ENCODE measurements at places on chromosomes 2 and 18.

- no peak for DNase-seq
These were observed 27.5 kb downstream of the ZNF516 start for GRCh38 chr18:76467371-76468190.

GRCh38 chr2:49002750-49003149 lies 151.6 kb downstream of the FSHR start:
- DNase-seq = no peak

- no peak for DNase-seq
These were observed 15.9 kb downstream of the DSEL start for GRCh38 chr18:67500522-67501205.

DNA sequence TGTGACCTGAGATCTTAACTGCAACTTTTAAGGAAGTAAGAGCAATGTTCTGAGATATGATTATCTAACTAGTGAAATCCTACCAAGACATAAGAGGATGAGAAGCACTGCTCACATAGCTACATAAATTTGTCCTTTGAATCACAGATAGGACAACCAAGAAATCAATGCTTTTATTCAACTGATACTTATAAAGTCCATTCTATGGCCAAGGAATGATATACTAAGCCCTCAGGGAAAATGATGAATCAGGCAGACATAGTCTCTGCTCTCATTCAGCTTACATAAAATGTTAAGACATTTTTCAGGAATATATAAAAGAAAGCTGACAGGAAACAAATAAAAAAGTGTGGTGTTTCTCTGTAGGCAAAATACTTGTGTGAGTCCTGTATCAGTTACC lies 39.1 kb downstream of the PGAP1 start:
- DNase-seq = no peak

DNA sequence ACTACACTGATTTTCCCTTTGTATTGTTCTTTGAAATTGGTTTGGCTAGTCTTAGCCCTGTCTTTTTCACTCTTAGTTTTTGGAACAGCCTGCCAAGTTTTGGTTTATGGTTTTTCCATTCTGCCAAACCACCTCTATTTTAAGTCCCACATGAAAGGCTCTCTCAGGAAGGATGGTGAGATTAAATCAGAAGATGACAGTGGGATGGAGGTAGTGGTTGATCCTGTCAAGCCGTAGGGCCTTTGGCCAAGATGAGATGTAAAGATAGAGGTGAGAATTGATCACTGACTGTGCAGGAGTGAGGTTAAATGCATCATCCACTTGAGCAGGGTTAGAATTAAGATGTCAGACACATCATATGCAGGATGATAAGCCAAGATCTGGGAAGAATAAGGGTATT lies 948.5 kb downstream of the SLC4A3 start:
- no peak for DNase-seq

GRCh38 chr2:222708274-222708710 lies 36.8 kb downstream of the MOGAT1 start:
- peak; percentile 26 for DNase-seq

GRCh38 chr2:236934656-236935055 lies 151.0 kb upstream of the COPS8 start:
- DNase-seq = no peak

DNA sequence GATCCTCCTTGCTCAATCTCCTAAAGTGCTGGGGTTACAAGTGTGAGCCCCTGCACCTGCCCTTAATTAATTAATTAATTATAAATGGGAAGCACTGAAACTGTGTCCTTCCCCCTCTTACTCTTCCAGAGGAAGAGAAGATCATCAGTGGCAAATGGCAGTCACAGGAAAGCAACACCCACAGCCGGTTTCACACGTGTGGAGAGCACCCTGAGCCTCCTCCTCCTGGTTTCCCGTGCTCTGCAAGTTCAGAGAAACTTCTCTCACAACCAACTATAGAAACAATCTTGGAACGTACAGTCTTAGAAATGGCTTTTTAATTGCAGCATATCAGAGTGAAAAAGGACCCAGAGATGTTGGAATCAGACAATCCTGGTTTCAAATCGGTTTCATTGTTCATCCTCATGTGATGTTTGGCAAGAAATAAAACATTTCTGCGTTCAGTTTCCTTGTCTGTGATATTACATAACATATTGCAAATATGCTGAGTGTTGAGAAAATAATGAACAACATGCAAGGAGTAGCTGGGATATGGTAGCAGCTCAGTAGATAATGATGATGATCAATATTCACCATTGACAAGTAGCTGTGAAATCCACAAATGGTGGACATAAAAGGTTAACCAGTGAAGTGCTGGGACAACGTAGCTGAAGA lies 141.0 kb upstream of the KCTD1 start:
- no peak for DNase-seq

- no peak for DNase-seq
These were observed 364.2 kb downstream of the LRRTM1 start for GRCh38 chr2:79940364-79940763.

GRCh38 chr18:49837889-49838288 lies 24.6 kb upstream of the ACAA2 start:
- DNase-seq = no peak

- peak; percentile 51 for DNase-seq
These were observed 37.3 kb upstream of the BMP10 start for GRCh38 chr2:68908392-68908970.

GRCh38 chr18:48077291-48077690 lies 146.8 kb upstream of the SMAD2 start:
- DNase-seq = no peak

DNA sequence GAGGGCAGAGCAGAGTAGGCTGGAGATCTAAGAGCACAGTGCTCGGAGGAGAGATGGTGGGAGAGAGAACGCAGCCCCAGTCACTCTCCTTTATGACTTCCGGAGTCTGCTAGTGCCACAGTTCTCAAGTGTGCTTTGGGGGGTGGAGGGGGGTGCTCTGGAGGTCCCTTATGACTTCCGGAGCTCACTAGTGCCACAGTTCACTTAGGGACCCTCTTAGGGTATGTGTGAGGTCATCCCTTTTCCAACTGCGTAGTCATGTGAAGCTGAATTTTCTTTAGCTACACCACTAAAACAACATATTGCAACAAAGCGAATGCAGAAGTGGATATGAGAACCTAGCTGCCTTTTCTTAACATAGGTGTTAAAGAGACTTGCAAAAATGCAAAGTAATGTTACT lies 153.7 kb upstream of the KCTD1 start:
- DNase-seq = no peak

- DNase-seq = no peak
These were observed 40.9 kb upstream of the ALKAL2 start for GRCh38 chr2:328761-329160.

DNA sequence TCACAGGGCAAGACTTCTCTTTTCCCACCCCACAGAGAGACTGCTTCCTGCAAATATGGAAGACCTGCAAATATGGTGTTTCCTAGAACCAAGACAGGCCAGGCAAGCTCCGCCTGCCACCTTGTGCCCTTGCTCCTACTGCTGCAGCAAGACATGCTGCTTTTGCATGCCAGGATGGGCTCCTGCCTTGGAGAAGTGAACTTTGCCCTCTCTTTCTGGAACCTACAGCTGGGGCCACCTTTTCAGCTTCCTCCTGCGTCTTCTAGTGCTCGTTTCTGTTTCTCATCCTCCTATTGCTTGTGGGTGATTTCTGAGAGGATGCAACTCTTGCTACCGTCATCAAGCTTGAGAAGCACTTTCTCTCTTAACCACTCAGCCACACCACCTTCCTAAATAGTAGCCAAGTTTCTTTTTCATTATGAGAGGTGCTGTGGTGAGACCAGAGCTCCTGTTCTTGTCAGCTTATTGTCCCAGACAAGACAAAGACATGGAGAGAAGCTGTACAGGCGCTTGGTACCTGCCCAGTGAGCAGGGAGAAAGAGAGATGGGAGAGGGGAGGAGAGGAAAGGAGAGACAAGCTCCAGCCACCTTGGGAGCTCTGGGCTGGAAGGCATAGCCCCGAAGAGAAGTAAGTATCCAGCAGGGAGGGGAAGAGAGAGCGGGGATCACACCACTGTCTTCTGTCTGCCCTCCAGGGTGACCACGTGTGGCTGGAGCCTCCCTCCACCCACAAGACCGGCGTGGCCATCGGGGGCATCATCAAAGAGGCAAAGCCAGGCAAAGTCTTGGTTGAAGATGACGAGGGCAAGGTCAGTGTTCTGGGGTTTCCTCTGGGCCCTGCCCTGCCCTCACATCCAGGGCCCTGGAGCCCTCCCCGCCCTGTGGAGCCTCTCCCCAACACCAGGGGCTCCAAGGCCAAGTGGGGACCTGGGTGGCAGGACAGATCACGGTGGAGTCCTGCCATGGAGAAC lies 28.3 kb downstream of the MYO7B start:
- no peak for DNase-seq

GRCh38 chr2:64652231-64653108 lies 1.2 kb downstream of the SERTAD2 start:
- DNase-seq = no peak

DNA sequence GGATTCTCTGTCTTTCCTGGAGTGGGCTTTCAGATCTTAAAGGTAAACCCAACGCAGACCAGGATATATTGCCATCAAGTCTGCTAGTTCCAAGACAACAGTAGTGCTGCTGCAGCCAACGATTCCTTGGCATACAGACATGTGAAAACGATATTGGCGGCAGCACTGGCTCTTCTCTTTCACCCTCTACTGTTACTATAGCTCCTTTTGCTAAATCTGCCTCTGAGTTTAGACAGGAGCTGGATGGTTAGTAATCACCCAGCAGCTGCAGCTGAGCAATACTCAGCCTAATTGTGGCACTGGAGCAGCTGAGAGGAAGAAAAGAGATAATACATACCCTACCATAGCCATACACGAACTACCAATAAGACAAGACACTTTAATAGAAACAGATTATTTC lies 4.0 kb downstream of the YES1 start:
- no peak for DNase-seq

GRCh38 chr2:223889229-223889628 lies 51.8 kb upstream of the AP1S3 start:
- no peak for DNase-seq

GRCh38 chr18:39591649-39592048 lies 2026.1 kb upstream of the CELF4 start:
- no peak for DNase-seq

GRCh38 chr2:232058931-232059330 lies 97.4 kb downstream of the DIS3L2 start:
- DNase-seq = no peak

GRCh38 chr2:135218426-135218825 lies 166.3 kb downstream of the RAB3GAP1 start:
- DNase-seq = no peak

DNA sequence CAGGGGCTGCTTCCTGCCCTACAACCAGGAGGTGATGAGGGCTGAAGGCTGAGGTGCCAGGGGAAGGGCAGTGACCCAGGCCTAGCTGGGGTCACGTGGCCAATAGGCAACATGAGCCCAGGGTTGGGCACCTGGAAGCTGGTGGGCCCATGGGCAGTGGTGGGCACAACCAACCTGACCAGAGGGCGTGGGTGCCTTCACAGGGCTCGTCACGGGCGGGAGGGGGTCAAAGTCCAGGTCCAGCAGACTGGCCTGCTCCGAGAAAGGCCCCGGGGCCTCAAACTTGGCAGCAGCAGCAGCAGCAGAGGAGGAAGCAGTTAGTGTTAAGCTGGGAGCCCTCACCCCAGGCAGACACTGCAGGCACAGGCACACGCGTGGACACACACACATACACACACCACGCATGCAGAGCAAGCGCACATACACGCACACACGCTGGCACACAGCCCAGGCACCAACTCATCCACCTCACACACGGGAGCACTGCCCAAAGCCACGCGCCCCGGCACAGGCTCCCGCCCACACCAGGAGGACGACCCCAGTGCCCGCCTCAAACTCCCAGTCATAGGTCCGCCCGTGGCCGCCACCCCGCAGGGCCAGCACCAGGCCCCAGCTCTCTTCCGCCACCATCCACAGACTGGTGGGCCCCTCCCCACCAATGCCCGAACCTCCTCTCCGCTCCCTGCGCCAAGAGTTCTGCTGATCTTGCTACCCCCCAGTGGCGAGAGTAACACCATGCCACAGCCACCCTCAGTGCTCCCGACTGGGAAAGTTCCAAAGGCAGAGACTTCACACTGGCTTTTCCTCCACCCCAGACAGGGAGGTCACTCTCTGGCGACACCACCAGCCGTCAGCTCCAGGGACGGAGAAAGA lies 53.0 kb downstream of the BIN1 start:
- DNase-seq = no peak

DNA sequence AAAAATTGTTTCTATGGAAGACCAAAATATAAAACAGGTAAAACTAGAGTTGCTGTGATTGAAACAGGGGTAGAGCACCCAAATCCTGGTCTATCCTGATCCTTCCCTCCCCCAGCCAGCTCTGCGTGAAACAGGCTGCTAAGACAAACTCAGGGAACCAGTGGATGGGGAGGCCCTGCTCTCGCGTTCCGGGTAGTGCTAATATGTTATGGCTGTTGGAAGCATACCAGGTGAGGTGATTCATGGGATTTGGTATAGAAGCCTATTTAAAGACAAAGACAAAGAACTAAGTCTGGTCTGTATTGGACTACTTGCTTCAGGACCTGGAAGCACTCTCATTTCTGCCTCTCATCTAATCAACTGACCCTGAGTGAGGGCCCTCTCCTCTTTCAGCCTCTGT lies 63.0 kb upstream of the CCBE1 start:
- no peak for DNase-seq

DNA sequence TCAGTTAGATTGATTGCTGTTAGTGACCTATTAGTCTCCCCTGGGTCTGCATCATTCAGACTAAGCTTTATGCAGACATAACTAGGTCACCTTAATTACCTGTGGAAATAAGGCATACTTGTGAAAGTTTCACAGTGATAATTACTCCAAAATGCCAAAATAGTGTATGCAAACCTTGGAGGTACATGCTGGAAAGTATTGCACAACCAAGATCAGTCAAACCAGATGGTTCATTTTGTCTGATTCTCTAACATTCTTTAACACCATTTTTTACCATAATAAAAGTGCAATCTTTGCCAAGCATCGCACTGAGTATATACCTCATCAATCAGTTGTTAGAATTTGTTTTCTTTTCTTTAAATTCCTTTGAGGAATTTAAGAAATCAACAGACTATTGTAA lies 186.3 kb upstream of the TMEFF2 start:
- DNase-seq = no peak

DNA sequence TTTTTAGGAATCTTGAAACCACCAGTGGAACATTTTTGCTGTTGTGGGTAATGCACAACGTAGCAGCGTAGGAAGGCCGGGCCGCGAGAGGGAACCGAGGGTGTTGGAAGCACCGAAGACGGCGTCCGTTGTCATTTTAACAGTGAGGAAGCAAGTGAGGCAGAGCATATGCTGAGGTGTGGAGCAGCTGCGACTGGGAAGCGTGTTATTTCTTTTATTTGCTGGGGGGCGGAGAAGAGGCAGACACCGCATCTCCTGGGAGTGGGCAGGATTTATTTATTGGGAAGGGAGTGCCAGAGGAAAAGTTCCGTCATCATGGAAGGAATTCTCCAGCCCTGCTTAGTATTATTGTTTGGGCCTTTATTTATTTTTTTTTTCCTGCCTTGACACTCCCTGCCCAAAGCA lies 232.8 kb downstream of the KLHL29 start:
- no peak for DNase-seq

GRCh38 chr18:44568986-44569385 lies 111.7 kb upstream of the SETBP1 start:
- no peak for DNase-seq

- no peak for DNase-seq
These were observed 34.5 kb upstream of the GRB14 start for GRCh38 chr2:164655750-164656149.

- no peak for DNase-seq
These were observed 66.5 kb downstream of the THNSL2 start for GRCh38 chr2:88236666-88237065.

- DNase-seq = no peak
These were observed 52.5 kb downstream of the TMEM18 start for GRCh38 chr2:624551-625347.

All from stimulated activated naive CD4-positive, alpha-beta T cell (primary cell).